Gastrocnemius medialis (tissue), 4 donors: ENCODE measurements at places on chromosomes 16 and 17.

DNA sequence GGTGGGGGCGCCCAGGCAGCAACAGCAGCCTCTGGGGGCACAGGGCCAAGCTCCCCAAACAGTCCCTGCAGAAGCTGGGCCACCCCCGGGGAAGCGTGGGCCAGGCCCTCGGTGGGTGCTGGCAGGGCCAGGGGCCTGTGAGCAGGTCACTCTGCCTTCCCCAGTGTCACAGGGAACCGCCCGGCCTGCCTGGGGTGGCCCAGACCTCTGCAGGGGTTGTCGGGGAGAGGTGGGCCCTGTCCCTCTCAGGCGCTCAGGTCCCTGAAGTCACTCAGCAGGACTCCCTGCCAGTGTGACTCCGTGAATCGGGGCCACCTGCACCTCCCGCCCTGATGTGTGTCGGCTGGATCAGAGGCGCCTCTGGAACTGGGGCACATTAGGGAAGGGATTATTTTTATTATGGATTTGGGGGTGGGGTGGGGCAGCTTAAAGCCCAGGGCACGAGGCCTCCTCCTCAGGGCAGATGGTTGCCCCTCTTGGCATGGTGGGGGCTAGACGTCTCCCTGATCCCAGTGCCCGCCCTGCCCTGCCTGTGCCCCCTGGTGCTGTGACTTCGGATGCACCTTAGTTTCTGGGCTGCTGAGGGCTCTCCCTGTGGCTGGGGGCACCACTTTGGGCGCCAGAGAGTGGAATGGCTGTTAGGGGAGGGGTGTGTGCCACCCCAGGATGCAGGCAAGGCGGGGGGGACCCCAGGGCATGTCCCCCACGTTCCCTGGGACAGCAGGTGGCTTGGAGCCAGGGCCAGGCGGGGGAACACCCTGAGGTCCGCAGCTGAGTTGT, 1.2 kb upstream of the GNG13 start:
- no peak for DNase-seq

DNA sequence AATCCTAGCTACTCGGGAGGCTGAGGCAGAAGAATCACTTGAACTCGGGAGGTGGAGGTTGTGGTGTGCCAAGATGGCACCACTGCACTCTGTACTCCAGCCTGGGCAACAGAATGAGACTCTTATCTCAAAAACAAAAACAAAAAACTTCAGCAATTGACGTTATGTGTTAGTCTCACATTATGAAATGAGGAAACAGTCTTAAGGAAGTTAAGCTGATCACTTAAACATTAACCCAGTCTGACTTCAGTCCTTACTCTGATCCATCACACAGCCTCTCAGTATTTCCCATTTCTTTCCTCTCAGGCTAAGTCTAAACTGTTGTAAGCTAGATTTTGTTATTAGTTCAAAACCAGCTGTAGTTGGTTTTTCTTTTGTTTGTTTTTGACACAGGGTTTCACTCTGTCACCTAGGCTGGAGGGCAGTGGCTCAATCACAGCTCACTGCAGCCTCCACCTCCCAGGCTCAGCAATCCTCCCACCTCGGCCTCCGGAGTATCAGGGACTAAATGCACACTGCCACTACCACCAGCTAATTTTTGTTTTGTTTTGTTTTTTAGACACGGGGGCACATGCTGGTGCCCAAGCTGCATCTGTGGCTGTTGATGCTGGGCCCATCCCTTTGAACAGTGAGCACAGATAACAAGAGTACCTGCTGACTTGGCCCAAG, 6.3 kb downstream of the JPT1 start:
- DNase-seq, result no peak

GRCh38 chr17:80837711-80838110, 153.9 kb upstream of the CHMP6 start:
- no peak for DNase-seq

GRCh38 chr17:18974407-18975149, 22.6 kb downstream of the SLC5A10 start:
- DNase-seq, result no peak

- DNase-seq, result no peak
Observed at GRCh38 chr17:6279659-6280058, 155.3 kb downstream of the AIPL1 start.

- DNase-seq, result no peak
Observed at GRCh38 chr17:57266902-57267311, 10.6 kb downstream of the MSI2 start.

- no peak for DNase-seq
Observed at GRCh38 chr16:29849505-29849904, 13.5 kb downstream of the CDIPT start.

DNA sequence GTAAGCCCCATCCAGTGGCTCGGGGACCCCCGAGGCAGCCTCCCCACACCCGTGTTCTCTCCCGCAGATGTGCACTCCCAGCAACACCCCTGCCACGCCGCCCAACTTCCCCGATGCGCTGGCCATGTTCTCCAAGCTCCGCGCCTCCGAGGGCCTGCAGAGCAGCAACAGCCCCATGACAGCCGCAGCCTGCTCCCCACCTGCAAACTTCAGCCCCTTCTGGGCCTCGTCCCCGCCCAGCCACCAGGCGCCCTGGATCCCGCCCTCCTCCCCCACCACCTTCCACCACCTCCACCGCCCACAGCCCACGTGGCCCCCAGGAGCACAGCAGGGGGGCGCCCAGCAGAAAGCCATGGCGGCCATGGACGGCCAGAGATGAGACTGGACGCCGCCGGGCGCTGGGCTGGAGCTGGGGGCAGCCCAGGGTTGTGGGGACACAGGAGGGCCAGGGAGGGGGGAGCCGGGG, 5.0 kb downstream of the UBALD2 start:
- DNase-seq, result no peak

- DNase-seq, result no peak
Observed at GRCh38 chr16:4536391-4537106, 2.0 kb downstream of the CDIP1 start.
